ENCODE measurements at places on chromosomes 12 and 14. TPM values are rescaled to one million over a fixed set of nuclear protein-coding genes. Genes with fewer than 3 reads are reported as not detected.

Gene PPP4R4
- polyA plus RNA-seq, result 0.10 TPM

Gene C12orf60
- 1.0 TPM for polyA plus RNA-seq

Gene RAD51B
- polyA plus RNA-seq, result 4.9 TPM

Gene TRAFD1
- 16.2 TPM for polyA plus RNA-seq

Gene FAIM2
- polyA plus RNA-seq, result 0.19 TPM

Gene FGF6
- polyA plus RNA-seq, result not detected

Gene ALKBH2
- polyA plus RNA-seq, result 15.4 TPM

Measured in adipose tissue (tissue), 3 donors.